Epithelial cell of proximal tubule (primary cell): ENCODE measurements at places on chromosomes 1 and 21. TPM values are rescaled to one million over a fixed set of nuclear protein-coding genes. Genes with fewer than 3 reads are reported as not detected.

Gene HTR6
- not detected in 2 replicates for total RNA-seq

Gene FAM177B
- not detected in 2 replicates for total RNA-seq

Gene FRRS1
- total RNA-seq: 3.1 and 3.3 TPM in 2 replicates

Gene CD48
- total RNA-seq: not detected in 2 replicates

Gene OR6N1
- not detected in 2 replicates for total RNA-seq

Gene OVAAL
- total RNA-seq: not detected in 2 replicates

Gene FCGR2B
- total RNA-seq: not detected in 2 replicates

Gene RIPK4
- 20.2 and 23.4 TPM in 2 replicates for total RNA-seq

Gene IGSF9
- 1.4 and 2.0 TPM in 2 replicates for total RNA-seq

Gene NGF
- total RNA-seq: 2.0 and 2.7 TPM in 2 replicates

Gene CYP4Z1
- total RNA-seq: not detected in 2 replicates

Gene CD1E
- not detected in 2 replicates for total RNA-seq

Gene APOBEC4
- not detected in 2 replicates for total RNA-seq

Gene TSPAN2
- total RNA-seq: 4.6 and 5.0 TPM in 2 replicates

Gene CHIT1
- not detected in 2 replicates for total RNA-seq

Gene FCAMR
- total RNA-seq: 0.29 TPM in 1 of 2 replicates, not detected in the other

Gene CFHR3
- not detected in 2 replicates for total RNA-seq

Gene AQP10
- not detected in 2 replicates for total RNA-seq

Gene PTAFR
- 2.7 and 4.9 TPM in 2 replicates for total RNA-seq

Gene SPRR2B
- total RNA-seq: not detected in 2 replicates

Gene LMNA
- total RNA-seq: 358 and 433 TPM in 2 replicates

Gene ESPN
- total RNA-seq: not detected in 2 replicates

Gene TMEM9
- 85.1 and 126 TPM in 2 replicates for total RNA-seq

Gene C1QA
- total RNA-seq: not detected in 2 replicates

Gene TNNI3K
- total RNA-seq: 0.69 and 0.72 TPM in 2 replicates

Gene PALMD
- 1.4 TPM in 1 of 2 replicates, not detected in the other for total RNA-seq

Gene S100A7
- total RNA-seq: not detected in 2 replicates

Gene SELP
- total RNA-seq: not detected in 2 replicates

Gene VHLL
- not detected in 2 replicates for total RNA-seq

Gene SPRR2F
- not detected in 2 replicates for total RNA-seq

Gene PSMG1
- total RNA-seq: 47.1 and 120 TPM in 2 replicates

Gene FAM151A
- not detected in 2 replicates for total RNA-seq

Gene OR2T33
- not detected in 2 replicates for total RNA-seq

Gene KRTAP21-2
- not detected in 2 replicates for total RNA-seq

Gene PADI1
- 1.1 and 3.4 TPM in 2 replicates for total RNA-seq

Gene OLFM3
- not detected in 2 replicates for total RNA-seq

Gene KPNA6
- 39.9 and 48.0 TPM in 2 replicates for total RNA-seq

Gene MIXL1
- 0.51 TPM in 1 of 2 replicates, not detected in the other for total RNA-seq

Gene ZNF678
- 5.4 and 7.1 TPM in 2 replicates for total RNA-seq

Gene APP
- 205 and 510 TPM in 2 replicates for total RNA-seq

Gene C1QTNF12
- total RNA-seq: 1.7 and 5.1 TPM in 2 replicates

Gene AKR7A2
- total RNA-seq: 92.4 and 102 TPM in 2 replicates
